ENCODE measurements at places on chromosomes 7 and 10.

- no peak for DNase-seq
These were observed 43.5 kb downstream of the IDE start for GRCh38 chr10:92530421-92530820.

DNA sequence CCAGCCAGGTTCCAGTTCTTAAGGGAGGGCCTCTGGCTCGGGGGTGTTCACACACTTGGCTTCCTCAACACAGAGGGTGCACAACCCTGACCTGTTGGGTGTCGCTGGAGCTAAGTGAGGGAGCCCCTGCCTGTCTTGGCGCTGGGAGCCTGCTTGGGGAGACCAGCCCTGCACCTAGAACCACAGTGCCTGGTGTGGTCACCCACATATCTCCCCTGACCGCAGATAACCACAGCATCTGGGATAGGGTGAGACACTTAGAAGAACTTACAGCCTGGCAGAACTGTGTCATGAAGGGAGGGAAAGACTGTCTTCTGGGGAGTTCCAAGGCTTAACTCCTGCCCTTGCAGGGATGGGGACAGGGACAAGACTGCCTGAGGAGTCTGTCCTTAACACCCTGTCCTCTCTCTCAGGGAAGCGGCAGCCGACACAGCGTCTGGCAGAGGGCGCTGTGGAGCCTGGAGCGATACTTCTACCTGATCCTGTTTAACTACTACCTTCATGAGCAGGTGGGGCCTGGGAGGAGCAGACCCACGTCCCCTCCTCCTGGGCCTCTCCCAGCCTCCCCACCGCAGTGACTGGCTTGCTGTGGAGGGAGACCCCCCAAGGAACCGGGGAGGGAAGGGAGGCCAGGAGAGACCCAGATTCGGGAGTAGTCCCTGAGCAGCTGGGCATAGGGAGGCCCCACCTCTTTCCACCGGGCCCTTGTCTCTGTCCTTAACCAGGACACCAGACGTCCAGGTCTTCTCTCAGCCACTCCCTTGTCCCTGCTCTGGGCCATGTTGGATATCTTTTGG is 59.0 kb downstream of the PALD1 start:
- DNase-seq: no peak

DNA sequence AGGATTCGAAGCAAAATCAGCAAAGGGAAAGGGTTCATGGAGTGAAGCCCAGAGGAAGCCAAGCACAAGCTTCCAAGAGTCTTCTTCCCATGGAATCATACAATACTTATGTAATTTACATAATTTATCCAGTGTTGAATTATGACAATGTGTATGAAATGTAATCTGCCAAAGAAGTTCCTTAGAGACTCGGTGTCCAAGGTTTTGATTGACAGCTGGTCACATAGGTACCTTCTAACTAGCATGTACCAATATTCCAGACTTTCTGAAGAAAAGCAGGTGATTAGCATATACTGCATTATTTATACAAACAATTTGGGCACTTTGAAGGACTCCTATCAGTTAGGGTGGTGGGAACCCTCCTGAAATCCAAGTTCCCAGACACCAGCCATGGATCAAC is 35.3 kb downstream of the ANKIB1 start:
- no peak for DNase-seq

GRCh38 chr10:95458871-95459270 is 102.3 kb downstream of the SORBS1 start:
- DNase-seq: no peak

- no peak for DNase-seq
These were observed 21.9 kb downstream of the CDK13 start for GRCh38 chr7:39971924-39972323.
